Neural progenitor cell (in vitro differentiated cells): ENCODE measurements at places on chromosomes 2 and 18. TPM values are rescaled to one million over a fixed set of nuclear protein-coding genes. Genes with fewer than 3 reads are reported as not detected.

DNA sequence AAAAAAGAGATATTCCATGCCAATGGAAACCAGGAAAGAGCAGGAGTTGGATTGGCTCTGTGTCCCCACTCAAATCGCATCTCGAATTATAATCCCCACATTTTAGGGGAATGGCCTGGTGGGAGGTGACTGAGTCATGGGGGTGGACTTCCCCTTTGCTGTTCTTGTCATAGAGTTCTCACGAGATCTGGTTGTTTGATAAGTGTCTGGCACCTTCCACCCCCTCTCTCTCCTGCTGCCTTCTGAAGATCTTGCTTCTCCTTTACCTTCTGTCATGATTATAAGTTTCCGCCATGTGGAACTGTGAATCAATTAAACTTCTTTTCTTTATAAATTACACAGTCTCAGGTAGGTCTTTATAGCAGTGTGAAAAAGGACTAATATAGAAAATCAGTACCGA lies 355.6 kb downstream of the NBAS start:
- no peak for DNase-seq

DNA sequence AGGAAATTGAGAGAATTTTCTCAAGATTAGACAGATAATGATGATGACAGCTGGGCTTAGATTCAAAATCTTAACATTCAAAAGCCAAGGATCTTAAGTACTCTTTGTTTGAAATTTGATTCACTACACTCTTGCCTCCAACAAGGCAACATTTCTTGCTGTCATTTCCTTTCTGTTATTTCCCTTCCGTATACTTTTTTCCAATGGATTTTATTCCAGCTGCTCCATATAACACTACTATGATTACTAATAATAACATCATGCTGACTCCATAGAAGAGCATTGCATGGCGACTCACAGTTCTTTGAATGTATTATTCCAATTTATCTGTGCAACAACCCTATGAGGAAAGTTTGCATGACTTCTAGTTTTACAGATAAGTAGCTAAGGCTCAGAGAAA lies 33.9 kb upstream of the CCDC102B start:
- DNase-seq, result no peak

ABHD3 gene
- total RNA-seq, result 13.5 and 21.0 TPM in 2 replicates

DNA sequence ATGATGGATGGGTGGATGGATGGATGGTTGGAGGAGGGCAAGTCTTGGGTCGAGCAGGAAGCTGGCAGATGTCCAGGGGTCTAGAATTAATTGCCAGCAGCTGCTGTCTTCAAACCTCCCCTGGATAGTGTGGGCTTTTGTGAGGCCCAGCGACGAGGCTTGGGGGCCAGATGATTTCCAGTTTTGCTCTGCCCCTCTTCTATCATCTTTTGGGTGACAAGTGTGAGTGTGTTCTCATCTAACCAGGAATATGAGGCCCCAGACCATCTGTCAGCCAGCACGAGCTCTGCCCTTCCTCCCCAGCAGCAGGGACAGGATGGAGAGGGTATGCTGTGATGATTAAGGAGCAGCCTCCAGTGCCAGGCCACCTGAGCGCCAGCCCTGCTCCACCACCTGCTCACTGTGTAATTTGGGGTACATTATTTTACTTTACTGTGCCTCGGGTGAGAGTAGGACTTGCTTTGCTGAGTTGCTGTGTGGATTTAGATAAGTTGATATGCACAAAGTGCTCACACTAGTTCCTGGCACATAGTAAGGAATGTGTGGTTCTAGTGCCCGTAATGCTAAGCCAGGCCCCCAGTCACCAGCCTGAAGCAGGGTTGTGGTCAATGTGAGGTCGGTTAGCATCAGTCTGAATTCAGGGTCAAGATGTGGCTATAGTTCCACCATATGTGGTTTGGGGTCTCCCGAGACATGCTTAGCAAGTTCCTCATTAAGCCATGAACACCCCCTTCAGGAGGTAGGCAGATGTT lies 251.1 kb downstream of the CYP26B1 start:
- DNase-seq, result no peak

TNFAIP6 gene
- total RNA-seq, result 0.22 TPM in 1 of 2 replicates, not detected in the other

GRCh38 chr2:28809927-28810326 lies 707 bp upstream of the SPDYA start:
- DNase-seq, result no peak

CNDP2 gene
- 56.1 and 69.7 TPM in 2 replicates for total RNA-seq

ERBB4 gene
- total RNA-seq, result 0.59 and 1.5 TPM in 2 replicates

DNA sequence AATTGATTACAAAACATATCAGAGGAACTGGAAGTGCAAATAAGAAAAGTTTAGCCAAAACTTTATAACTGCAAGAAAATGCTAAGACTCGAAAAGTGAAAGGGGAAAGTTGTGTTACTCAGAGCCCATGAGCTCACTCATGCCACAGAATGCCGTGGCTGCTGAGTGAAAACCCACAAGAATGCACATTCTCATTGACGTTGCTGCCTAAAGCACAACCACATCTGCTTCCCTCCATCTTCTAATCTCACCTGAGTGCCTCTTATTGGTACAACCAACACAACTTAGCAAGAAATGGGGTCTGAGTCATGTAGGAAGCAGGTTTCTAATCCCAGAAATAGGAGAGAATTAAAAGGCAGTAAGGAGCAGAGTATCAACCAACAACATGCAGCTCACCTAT lies 259.7 kb downstream of the LNPK start:
- no peak for DNase-seq

RGPD3 gene
- total RNA-seq, result 0.07 and 0.25 TPM in 2 replicates

- no peak for DNase-seq
These were observed 138.6 kb upstream of the NDUFV2 start for GRCh38 chr18:8963876-8964275.

COL5A2 gene
- total RNA-seq, result 11.2 and 11.6 TPM in 2 replicates

SLC25A52 gene
- total RNA-seq, result not detected in 2 replicates

DNA sequence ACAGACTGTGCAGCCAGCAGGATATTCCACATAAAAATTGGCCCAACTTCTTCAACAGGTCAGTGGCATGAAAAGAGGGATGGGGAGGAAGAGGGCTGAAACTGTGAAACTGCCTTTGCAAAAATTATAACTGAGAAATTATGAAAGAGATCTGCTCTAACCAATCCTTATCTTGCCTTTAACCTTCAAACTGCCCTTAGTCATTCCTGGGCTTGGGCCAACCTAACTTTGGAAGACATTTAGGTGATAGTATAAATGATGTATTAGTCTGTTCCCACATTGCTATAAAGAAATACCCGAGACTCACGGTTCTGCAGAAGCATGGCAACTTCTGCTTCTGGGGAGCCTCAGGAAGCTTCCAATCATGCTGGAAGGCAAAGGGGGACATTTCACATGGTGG lies 74.5 kb downstream of the RPL31 start:
- no peak for DNase-seq

DNA sequence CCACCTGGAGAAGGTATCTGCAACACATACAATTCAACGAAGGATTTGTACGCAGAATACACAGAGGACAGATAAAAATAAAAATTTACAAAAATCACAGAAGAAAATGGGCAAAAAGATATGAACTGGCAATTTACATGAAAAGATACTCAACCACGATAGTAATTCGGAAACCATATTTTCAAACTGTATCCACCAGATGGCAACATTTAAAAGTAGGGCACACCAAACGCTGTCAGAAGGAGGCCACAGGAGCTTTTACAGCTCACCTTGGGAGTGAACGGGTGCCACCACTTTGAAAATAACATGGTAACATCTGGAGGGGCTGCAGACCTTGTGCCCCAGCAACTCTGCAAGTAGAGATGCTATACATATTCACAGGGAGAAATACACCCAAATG lies 9.8 kb downstream of the KIF1A start:
- no peak for DNase-seq

DNA sequence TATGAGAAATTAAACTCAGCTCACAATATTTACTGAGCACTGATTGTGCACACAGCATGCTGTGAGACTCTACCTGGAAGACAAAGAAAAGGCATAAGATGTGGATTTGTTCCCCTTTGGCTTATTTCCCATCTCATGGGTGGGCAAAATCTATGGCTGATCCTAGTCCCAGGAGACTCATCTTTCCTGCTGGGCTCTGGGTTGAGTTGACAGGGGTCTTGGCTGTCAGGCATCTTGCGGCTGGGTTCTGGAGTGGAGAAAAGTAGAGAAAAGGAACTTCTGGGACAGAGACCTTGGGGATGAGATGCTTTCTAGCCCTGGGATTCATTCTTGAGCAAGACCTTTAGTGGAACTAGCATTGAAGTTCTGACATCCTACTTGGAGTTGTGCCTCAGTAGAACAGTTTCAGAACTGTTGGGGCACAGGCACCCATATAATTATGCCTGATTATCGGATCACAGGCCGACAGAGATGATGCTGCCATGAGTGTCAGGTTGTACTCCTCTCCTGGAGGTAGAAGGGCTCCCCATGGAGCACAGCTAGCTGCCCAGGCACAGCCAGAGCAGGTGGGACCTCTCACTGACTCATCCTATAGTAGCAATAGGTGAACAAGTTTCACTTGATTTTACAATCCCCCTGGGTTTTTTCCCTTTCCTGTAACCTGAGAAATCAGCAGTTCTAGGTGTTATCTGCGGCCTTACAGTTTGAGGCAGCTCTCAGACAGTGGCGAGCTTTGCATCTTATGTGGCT lies 260.9 kb downstream of the CYRIA start:
- no peak for DNase-seq

DNA sequence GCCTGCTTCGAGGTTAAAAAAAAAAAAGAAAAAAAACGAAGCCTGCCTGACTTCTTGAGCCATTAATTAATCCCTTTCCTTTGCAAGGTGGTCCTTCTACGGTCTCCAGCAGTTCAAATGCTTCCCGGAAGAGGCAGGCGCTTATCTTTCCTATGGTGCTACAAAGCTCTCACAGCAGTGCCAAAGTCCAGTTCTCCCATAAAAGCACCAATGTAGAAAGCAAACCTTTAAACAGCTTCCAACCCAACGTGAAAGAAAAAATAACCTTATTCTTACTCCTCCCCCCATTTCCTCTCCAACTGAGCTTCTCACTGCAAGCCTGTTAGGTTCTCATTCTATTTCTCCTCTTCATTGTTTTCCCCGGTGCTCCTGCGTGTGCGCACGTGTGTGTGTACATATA lies 317.4 kb upstream of the SOX11 start:
- DNase-seq, result peak; percentile 24

- no peak for DNase-seq
These were observed 42.4 kb downstream of the SP3 start for GRCh38 chr2:173922760-173923159.

GRCh38 chr2:222902660-222903059 lies 41.8 kb downstream of the ACSL3 start:
- DNase-seq, result no peak

- no peak for DNase-seq
These were observed 87.3 kb downstream of the SH3RF3 start for GRCh38 chr2:109216332-109216731.

ABCG8 gene
- total RNA-seq, result not detected in 2 replicates

DNA sequence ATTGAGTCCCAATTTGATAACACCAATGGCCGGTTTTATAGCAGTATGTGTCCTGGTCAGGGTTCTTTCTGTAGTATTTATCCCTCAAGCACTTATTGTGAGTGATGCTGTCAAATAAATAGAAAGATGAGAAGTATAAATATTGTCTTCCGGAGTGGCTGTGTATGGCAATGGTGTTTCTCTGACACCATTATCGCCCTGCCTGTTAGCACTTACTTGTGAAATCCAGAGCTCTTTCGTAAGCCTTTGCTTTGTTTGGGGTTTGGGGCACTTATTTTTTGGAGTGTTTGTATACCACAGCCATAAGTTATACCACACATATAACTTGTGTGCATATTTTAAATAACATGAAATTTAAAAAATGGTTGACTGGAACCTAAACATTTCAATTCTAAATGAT lies 29.3 kb downstream of the CD8B2 start:
- no peak for DNase-seq

C2orf66 gene
- 0.15 and 0.43 TPM in 2 replicates for total RNA-seq

SLC30A3 gene
- 0.56 and 1.4 TPM in 2 replicates for total RNA-seq

- no peak for DNase-seq
These were observed 1490.7 kb downstream of the SUCLG1 start for GRCh38 chr2:82968358-82968757.

DNA sequence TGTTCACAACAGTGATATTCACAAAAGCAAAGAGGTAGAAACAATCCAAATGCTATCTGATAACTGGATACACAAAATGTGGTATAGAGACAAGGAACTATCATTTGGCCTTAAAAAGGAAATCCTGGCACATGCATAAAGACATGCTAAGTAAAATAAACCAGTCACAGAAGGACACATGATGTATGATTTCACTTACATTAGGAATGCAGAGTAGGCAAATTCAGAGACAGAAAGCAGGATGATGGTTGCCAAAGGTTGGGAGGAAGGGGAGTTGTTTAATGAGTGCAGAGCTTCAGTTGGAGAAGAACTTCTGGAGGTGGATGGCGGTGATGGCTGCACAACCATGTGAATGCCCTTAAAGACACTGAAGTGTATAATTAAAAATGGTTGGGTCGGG lies 38.1 kb downstream of the ATP8B1 start:
- DNase-seq, result no peak

GRCh38 chr2:23601301-23601965 lies 216.5 kb downstream of the KLHL29 start:
- DNase-seq, result no peak
